ENCODE measurements at places on chromosomes 6 and 20.

GRCh38 chr6:29627755-29628418 is 5.1 kb downstream of the GABBR1 start:
- no peak for DNase-seq

DNA sequence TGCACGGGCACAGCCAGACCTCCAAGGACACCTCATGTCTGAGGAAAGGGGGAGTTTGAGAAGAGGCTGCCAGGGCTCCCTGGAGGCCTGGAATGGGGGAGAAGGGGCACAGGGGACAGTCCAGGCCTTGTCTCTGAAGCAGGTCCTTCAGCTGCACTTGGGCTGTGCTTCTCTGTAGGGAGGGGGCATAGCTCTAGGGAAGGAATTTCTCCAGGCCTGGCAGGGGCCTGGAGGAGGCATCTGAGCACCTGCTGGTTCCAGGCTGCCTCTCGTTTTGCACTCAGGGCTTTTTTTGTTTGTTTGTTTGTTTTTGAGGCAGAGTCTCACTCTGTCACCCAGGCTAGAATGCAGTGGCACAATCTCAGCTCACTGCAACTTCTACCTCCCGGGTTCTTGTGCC is 67.7 kb downstream of the BCAS4 start:
- DNase-seq, result no peak

GRCh38 chr6:4345543-4345942 is 210.2 kb upstream of the ECI2 start:
- DNase-seq, result no peak

GRCh38 chr20:18754653-18755045 is 58.9 kb upstream of the SCP2D1 start:
- DNase-seq, result no peak

DNA sequence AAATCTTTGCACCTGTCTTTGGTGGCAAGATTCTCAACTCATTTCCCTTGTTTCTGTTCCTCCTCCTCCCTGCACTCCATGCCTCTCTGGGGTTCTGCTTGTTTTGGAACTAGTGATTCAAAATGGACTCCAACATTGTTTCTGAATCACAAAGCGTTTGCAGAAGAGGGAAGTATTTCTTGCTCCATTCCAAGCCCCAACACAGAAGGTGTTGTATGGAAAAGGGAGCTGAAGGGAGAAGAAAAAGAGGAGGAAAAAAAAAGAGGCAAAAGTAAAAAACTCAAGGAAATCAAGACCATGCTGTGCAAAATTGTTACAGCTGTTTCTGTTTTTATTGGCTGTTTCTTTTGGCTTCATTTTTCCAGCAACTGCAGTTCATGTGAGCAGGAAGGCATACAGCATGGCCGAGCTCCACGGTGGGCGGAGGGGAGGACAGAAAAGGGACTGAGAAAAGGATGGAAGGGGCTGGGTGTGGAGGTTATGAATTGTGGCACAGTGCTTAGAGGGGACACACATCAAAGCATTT is 66.9 kb upstream of the PRL start:
- DNase-seq, result no peak

GRCh38 chr6:38150681-38151296 is 331.3 kb downstream of the ZFAND3 start:
- DNase-seq, result no peak

- DNase-seq, result no peak
Measured at GRCh38 chr6:149467265-149467664, 17.5 kb downstream of the ZC3H12D start.

GRCh38 chr6:161613711-161614110 is 339.9 kb upstream of the AGPAT4 start:
- DNase-seq, result no peak

DNA sequence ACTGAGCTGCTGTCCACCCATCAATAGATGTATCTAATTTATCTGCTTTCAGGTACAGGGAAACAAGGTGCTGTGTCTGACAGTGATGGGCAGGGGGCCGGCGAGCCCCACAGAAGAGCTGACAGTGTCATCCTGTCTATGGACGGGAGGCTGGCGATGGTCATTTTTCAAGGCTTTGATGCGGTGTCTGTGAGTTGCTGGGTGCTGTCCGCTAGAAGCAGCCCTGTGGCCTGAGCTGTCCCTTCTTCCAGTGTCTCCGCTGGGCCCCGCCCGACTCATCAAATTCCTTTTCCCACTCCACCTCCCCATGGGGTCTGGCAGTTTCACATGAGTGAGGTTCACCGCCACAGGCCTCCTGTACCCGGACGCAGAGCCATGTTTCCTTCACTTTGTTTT is 161.4 kb upstream of the PMEPA1 start:
- no peak for DNase-seq

- peak; percentile 51 for DNase-seq
Measured at GRCh38 chr6:26205625-26206574, 118.7 kb downstream of the HFE start.

DNA sequence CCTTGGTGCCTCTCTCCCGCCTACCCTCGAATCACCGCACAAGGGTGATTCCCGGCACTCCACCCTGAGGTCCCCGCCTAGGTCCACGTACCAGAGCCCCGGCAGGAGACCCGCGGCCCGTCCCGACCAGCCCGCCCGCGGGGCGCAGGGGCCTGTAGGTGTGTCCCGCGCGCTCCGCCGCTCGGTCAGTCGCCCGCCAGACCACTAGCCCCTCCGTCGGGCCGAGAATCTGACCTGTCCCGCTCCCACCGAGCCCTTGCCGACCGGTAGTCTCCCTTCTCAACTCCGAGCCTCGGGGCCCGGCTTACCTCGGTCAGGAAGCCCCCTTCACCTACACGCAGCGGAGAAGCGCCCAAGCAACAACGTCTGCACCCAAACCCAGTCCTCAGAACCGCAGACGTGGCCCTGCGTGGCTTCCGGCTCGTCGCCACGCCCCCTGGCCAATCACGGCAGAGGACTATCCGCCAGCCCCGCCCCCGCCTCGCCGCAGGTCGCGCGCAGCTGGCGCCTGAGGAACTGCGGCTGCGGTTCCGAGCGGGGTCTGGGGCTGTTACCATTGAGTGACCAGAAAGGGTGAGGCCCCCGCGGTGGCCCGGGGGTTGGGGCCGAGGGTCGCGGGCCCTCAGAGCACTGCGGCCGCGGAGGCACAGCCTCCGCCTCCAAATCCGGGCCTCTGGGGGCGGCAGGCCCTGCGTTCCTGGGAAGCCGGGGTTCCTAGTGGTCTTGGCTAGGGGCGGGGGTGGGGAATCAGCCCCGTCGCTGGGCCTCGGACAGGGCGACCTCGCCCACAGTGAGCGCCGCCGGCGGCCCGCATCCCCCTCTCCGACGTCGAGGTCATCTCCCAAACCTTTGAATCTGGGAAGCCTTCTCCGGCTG is at the start of the genes PGM3 and RWDD2A:
PGM3 (minus strand) TSS at position 395 of the 876 bp plus-strand sequence. CDS start 2,253 bp downstream, outside the sequence.
RWDD2A (plus strand) TSS at position 487 of the 876 bp plus-strand sequence. CDS start 1,095 bp downstream, outside the sequence.
- DNase-seq, result peak; percentile 84

GRCh38 chr6:93295631-93296030 is 123.7 kb downstream of the EPHA7 start:
- DNase-seq, result no peak

Measured in HepG2 (cell line).